Large intestine (tissue), 12 donors: ENCODE measurements at places on chromosomes 1 and 21.

- DNase-seq, result no peak
Measured at GRCh38 chr1:227343206-227343605, 24.9 kb upstream of the CDC42BPA start.

DNA sequence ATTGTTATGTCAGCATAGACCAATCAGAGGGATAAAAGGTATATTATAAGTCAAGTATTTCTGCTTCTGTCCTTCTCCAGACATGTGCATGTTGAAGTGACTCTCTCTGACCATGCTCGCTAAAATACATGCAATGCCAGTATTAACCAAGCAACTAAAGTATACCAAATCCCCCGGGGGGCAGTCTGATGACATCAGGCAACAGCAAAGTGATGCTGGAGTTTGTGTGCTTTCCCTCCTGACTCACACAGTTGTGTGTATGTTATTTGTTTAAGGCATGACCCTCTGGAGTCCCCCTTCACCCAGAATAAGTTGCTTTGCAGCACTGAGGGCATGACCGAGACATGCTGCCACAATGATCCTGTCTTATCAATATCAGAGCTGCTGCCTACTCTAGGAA is 2.1 kb downstream of the BRINP2 start:
- no peak for DNase-seq

DNA sequence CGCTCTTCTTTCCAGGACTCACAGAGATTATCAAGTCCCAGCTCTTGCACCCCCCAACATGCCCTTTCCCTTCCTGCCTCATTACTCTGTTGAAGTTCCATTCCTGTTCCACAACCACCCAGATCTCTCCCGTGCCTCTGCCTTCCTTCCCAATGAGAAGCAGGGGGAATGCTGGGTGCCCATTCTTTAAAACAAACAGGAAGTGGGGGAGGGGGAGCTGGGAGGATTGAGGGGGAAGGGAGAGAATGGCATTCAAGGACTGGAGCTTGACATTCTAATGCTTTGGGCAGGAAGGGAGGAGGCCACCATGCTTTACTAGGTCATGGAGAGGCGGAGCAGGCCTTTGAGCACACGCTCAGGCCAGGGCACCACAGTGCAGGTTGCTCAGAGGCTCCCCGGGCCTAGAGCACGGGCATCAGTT is 150.3 kb upstream of the IRF2BP2 start:
- DNase-seq, result no peak

DNA sequence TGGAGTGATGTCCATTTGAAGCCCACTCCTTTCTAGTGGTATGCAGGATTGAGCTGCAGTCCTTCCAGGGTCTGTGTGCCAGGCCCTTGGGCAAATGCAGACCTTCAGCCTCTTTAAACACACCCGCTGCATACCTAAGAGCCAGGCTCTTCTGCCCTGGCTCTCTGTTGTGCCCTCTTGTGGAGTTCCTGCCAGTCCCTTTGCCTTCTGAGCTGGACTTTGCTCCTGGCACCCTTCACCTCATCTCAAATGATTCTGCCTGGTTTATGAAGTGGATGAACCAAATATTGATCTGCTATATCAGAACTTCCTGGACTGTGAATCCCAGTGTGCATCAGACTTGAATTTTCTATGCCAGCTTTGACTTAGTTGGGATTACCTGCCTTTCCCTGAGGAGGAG is 158.8 kb downstream of the URB2 start:
- no peak for DNase-seq

DNA sequence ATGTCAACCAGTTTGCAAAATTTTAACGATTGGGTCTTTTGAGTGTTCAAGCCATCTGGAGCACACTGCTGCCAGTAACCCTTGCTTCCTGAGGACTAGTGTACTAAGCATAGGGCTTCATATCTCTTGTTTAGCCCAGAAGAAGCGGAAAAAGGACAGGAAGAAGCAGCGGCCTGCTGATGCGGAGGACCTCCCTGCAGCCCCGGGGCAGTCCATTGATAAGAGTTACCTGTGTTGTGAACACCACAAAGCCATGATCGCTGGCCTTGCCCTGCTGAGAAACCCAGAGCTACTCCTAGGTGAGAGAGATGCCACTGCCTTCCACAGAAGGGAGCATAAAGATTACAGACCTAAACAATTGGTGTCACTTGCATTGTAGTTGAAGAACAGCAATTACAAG is 8.9 kb downstream of the METTL13 start:
- DNase-seq, result no peak

- DNase-seq, result no peak
Measured at GRCh38 chr1:43247256-43247921, 22.4 kb upstream of the TMEM125 start.

GRCh38 chr1:4526747-4527146 is 127.7 kb upstream of the AJAP1 start:
- no peak for DNase-seq

DNA sequence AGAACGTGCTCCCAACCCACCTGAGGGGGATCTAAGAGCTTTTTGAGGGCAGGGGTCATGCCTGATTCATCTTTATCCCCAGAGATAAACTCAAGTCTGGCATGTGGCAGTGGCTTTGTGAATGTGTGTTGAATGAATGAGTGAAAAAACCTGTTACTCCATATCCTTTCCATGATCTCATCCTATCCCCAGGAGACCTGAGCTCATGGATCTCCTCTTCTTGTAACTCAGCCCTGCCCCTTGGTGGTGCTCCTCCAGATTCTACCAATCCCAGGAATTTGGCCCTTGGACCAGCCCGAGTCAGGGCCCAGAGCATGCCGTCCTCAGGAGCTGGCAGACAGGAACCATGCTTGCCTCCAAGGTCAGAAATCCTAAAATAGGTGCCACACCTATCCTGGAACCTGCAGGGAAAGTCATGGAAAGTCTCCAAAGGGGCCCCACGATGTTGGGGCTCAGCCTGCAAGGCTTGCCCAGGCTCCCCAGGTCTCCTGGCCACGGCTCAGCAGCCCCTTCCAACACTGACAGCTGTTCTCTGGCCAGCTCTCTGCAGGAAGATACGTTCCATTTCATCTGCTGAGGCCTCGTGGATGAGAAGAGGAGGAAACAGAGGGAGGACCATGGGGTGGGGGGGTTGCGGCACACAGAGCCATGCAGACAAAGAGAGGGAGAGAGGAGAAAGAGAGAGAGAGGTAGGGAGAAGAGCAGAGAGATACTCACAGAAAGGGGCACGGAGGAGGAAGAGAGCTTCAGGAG is 214.6 kb downstream of the TRABD2B start:
- DNase-seq, result no peak

DNA sequence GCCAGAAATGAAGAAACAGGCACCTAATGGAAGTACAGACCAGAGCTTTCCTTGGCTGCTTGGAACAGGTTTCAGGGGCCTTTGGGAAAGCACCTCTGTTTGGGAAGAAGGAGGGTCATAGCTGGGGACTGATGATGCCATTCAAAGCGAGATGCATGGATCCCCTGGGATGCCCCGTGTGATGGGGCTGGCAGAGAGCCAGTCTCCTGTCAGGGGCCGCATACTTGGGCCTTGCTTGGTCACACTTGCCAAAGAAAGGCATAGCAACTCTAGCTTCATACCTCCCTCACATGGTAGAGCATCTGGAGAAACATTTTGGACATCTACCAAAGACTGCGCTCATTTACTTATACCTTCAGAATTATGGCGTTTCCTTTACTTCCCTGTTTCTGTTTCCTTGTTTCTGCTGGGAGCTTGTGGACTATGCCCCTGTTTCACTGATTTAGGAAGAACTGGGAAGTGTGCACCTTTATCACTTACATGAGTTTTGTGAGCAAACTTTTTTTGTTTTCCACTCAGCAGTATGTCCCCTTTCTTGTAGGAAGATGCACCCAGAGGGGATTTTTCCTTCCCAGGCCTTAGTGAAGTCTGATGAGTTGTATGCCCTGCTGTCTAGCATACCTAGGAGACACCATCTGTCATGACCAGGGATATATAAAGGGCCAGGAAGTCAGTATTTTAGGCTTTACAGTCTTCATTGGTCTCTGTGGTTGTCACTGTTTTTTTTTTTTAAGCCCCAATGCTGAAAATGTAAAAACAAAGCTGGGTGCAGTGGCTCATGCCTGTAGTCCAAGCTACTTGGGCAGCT is 19.8 kb upstream of the ST3GAL3 start:
- DNase-seq, result no peak

- DNase-seq, result no peak
Measured at GRCh38 chr1:36975642-36976041, 58.7 kb downstream of the GRIK3 start.

GRCh38 chr1:227062306-227062705 is 122.2 kb downstream of the COQ8A start:
- no peak for DNase-seq

DNA sequence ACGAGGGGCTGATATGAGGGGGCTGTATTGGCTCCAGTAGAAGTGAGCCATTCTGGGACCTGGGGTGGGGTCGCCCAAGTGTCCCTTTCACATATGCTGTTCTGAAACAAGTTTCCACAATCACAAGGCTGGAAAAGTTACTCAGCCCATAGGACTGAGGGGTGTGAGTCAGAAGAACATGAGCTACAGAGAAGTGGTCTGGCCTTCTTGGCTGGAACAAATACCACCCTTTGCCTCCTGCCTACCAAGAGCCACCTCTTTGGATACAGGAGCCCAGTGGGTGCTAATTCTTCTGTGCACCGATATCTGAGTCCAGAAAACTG is 42.4 kb downstream of the MEF2D start:
- no peak for DNase-seq

DNA sequence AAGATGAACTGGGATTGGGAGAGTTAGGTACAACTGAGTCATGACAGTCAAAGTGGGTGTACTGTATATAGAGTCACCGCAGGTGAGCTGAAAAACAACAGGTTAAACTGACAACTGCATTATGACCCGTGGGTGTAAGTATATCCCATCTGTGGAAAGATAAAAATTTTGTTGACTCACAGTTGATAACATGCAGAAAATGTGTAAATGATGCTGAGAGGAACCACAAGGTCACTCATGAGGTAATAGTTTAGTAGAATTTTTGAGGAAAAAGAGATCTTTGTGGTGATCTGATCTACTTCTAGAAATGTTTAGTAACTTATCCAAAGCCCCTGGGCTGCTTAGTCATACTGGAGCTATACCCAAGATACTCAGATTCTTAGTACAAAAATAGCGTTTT is 838 bp downstream of the OR2C3 start:
- no peak for DNase-seq

GRCh38 chr1:33286451-33287185 is 30.3 kb downstream of the ZNF362 start:
- DNase-seq, result no peak

DNA sequence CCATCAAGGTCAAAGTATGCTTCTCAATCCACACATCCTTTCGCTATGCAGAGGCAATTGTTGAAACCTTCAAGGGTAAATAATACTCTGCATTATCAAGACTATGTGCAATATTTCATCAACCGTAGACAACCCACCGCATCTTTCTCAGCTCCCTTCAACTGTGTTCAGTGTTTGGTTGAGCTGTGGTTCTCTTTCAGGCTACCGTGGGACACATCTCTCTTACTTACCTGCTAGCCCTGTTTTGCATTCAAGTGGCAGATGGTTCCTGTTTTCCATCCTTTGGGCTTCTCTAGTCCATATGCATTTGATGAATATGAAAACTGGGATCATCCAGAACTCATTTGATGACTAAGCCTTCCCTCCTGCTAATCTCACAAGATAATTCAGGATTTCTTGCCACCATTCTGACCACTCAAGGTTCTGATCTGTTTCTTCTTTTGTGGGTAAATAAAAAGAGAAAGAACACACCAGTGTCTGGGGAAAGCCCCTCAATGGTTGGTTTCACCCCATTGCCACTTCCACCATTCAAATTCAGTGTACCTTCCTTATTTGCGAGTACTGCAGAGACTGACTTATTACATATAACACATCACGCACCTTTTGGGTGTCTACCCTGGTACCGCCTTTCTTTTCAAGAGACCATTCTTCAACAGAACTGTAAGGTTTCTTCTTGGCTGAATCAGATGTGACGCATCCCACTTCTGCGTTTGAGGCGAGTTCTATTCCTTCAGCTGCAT is 61.7 kb downstream of the BACE2 start:
- no peak for DNase-seq

DNA sequence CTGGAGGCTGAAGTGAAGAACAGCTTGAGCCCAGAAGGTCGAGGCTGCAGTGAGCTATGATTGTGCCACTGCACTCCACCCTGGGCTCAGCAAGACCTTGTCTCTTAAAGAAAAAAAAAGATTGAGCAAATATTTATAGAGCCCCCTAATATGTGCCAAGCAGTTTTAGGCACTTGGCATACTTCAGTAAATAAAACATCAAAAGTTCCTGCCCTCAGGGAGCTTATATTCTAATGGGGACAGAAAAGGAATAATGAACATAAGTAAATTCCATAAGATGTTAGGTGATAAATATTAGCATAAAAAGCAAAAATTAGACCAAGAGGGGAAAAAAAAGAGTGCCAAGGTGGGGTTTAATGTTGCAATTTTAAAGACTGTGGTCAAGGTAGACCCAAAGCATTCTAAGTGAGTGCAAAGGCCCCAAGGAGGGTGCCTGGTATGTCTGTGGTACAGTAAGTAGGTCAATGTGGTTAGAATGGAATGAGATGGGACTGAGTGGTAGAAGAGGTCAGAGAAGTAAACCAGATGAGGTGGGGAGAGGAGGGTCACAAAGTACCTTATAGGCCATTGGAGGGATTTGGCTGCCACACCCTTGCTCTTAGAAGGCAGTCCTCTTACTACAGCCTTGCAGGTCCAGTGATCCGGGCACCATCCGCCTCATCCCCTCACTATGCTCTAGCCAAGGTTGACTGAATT is 2.2 kb upstream of the TOE1 start:
- DNase-seq, result no peak

- DNase-seq, result no peak
Measured at GRCh38 chr1:2061065-2061778, 11.0 kb downstream of the PRKCZ start.

GRCh38 chr1:31593770-31594632 is 17.7 kb downstream of the TINAGL1 start:
- DNase-seq, result peak; percentile 83

DNA sequence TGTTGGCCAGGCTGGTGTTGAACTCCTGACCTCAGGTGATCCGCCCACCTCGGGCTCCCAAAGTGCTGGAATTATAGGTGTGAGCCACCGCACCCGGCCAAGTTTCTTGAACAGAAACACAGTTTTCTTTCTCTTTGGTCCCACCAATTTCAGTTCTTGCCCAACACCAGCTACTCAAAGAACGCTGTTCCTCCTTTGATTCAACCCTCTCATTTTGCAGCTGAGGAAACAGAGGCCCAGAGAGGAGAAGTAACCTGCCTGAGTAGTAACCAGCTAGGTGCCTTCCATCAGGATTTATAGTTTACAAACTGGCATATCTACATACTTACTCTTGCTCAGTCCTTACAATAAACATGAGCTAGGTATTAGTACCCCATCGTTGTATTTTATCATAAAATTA is 119.9 kb downstream of the SYF2 start:
- DNase-seq, result no peak

- no peak for DNase-seq
Measured at GRCh38 chr1:23168079-23168444, 594 bp downstream of the LUZP1 start.

GRCh38 chr1:162736184-162736583 is 54.3 kb upstream of the HSD17B7 start:
- no peak for DNase-seq

- DNase-seq, result no peak
Measured at GRCh38 chr1:55150880-55151588, 64.1 kb downstream of the USP24 start.
